ENCODE measurements at places on chromosomes 2 and 18.

DNA sequence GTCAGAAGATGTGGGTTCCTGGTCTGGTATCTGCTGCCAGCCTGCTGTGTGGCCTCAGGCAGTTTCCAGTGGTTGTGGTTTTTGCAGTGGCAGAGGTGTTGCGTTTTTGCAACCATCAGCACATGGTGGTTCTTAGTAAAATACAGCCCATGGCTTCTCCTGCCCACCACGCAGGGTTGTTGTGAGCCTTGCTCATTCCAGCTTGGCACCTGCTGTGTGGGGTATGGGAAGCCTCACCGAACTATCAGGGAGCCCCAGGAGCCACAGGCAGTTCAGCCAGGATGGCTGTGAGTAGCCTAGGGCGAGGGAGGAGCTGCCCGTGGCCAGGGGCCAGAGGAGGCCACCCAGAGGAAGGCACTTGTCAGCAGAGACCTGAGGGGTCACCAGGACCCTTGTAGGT is 9.8 kb downstream of the ARID5A start:
- DNase-seq, result no peak

DNA sequence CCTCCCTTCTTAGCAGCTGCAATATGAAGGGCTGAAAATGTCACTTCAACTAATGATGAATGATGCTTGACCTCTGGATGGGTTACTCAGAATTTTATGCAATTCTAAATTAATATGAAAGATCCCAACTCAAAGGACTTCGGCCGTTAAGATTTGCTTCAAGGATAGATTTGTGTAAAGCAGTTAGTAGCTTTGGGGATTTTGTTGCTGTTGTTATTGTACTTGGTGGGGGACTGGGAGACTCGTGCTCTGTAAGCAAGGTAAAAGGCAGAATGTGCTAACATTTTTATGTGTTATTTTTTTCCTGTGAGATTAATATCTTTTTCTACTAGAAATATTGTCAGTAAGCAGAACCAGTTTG is 478.8 kb downstream of the ARHGAP15 start:
- no peak for DNase-seq

DNA sequence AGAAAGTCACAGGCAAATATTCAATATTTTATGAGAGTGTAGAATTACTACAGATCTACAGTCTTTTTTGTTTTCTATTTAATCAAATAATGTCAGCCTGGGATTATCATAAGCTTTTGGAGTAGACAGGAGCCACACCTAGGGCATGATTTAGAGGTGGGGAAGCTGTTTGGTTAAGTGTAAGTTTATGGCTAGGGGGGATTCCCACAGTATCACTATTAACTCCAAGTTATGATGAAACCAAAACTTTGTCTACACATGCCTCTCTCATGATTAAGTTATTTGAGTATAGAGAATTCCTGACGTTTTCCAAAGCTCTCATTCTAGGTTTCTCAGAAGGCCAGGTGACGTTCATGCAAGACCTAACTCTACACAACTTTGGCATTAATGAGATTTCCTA is 2.1 kb downstream of the SERPINB10 start:
- DNase-seq, result no peak

DNA sequence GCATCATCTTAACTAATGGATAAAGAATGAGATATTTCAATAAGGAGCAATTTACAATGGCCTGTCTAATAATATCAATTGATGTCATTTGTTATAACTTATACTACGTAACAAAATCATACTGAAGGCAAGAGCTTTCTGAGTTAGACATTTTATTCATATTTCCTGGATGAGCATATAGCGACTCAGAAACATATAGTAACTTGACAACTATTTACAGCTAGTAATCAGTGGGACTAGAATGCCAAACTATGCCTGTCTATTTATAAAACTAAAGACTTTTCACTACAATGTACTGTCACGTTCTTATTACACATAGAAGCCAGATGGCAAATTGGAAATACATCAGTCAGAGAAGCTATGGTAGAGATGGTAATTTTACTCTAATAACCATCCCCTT is 766.2 kb upstream of the TMEFF2 start:
- DNase-seq, result no peak

- no peak for DNase-seq
Measured at GRCh38 chr18:36186461-36187192, 670 bp upstream of the MOCOS start.

GRCh38 chr2:27689424-27689823 is 25.7 kb downstream of the SLC4A1AP start:
- DNase-seq, result no peak

- DNase-seq, result no peak
Measured at GRCh38 chr2:239150125-239151011, 250.5 kb downstream of the HDAC4 start.

- DNase-seq, result no peak
Measured at GRCh38 chr2:238220892-238221521, 17.5 kb upstream of the ILKAP start.

DNA sequence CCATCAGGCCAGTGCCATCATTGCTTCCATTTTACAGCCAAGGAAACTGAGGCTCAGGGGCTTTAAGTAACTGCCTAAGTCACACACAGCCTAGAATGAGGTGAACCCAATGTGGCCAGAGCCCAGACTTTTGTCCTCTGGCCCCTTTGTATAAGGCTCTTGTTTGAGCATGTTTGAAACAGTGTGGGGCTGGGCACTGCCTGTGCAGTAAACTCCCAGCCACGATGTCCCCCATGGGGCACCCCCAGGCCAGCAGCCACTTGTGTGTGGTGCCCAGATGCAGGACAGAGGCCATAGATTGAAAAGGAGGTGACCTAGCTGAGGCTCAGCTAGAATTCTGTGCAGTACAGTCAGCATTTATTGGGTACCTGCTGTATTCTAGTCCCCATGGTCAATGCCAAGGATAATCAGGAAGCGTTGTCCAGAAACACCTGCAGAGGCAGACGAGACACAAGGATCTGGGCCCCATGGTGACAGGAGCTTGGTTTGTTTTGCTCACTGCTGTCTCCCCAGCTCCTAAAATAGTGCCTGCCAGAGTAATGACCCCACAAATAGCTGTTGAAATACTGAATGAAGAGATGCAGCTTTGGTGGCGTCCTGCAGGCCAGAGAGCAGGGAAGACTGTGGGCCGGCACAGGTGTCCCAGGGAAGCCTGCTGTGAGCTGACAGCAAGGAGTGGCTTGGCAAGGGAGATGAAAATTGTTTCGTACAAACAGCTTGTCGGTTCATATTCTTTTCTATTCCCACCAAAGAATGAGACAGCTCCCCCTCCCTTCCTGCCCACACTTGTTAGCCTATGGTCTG is 160.7 kb downstream of the LDLRAD4 start:
- DNase-seq, result no peak
